Effector CD4-positive, alpha-beta T cell (primary cell): ENCODE measurements at places on chromosomes 5 and 9.

DNA sequence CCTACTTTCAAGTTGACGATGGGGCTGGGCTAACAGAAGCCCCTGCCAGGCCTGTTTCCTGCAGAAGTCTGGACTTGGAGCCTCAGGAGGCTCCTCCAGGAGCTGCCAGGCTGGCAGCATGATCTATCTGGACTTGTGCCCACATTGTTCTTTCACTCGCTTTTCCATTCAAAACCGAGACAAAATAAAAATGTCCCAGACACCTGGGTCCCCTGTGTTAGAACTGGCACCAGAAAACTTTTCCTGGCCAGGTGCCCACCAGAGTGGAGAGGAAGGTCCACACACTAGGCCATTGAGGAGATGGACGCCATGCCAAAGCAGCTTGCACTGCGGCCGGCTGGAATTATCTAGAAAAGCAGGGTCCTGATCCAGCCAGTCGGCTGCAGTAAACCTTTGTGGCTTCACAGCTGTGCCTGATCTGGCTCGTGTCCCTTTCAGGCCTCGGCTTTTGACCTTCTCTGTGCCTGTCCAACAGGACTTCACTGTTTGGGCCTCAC lies 78.2 kb downstream of the GCNT1 start:
- no peak for DNase-seq

DNA sequence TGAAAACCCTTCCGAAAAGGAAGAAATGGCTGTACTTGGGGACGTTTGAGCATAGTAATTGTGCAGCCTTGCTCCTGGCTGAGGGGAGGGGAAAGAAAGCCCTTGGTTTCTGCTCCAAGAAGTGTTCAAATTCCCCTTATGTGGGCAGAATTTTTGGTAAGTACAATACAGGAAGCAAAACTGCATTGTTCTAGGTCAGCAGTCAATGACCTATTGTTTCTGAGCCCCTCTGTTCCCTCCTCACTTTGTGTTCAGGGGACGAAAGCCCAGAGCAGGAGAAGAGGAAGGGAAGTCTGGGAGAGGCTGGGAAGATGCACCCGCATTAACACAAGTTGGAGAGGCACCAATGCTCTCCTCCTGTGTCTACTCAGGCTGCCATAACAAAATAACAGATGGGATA lies 11.9 kb downstream of the BASP1 start:
- DNase-seq, result no peak

GRCh38 chr5:38396766-38397165 lies 138.4 kb downstream of the EGFLAM start:
- DNase-seq, result no peak

DNA sequence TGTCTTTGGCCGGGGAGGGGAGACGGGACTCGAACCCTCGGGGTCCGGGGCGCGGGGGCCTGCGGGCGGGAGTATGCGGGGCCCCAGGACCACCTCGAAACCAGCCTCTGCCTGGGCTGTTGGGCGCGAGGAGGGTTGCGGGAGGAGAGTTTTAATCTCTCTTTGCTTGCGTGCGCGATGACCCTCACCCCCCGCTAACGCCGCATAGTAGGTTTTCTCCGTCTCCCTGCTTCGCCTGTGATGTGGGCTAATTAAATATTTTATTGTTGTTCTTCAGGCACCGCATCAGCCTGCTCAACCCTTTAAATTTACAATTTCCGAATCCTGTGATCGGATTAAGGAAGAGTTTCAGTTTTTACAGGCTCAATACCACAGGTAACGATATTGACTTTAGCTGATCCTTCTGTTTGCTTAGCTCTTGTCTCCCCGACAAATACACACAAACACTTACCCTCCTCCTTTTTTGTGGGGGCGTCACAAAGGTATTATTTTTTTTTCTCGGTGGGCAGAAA lies 1.7 kb downstream of the TLE4 start:
- no peak for DNase-seq

GRCh38 chr5:33079548-33079947 lies 361.2 kb upstream of the TARS1 start:
- no peak for DNase-seq

DNA sequence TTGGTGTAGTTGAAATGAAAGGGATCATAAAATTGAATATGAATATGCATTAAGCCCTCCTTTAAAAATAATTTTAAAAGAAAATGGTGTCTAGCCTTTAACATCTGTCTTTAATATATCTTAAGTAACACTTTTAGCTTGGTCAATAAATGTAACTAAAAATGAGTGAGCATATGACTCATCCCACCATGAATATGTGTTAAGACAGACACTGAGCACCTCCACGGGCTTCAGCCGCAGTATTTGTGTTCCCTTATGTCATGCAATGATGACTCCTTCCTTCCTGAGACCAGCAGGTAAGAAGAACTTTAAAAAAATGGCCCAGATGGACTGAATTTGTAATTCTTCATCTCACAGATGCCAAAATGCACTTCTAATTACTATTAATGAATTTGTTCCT lies 563.2 kb downstream of the NR2F1-AS1 start:
- DNase-seq, result no peak

- no peak for DNase-seq
These were observed 746 bp downstream of the RGS3 start for GRCh38 chr9:113464286-113464660.
